ENCODE measurements at places on chromosomes 3 and 15.

DNA sequence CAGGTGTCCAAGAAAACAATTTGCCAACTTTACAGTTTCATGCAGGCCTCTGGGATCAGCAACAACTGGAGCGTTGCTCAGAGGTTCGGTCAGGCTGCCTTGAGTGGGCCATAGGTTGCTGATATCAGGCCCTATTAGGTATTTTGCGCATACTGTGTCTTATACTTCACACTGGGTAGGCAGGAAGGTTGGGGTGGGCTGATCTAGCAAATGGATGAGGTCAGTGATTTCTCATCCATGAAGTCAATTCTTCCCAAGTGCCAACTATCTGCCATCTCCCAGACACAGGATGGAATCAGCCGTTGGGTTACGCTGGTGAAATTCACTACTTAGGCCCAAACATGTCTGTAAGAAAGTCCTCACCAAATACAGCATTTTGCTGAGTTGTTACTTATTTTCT, 77.6 kb downstream of the SLC7A14 start:
- DNase-seq: no peak

DNA sequence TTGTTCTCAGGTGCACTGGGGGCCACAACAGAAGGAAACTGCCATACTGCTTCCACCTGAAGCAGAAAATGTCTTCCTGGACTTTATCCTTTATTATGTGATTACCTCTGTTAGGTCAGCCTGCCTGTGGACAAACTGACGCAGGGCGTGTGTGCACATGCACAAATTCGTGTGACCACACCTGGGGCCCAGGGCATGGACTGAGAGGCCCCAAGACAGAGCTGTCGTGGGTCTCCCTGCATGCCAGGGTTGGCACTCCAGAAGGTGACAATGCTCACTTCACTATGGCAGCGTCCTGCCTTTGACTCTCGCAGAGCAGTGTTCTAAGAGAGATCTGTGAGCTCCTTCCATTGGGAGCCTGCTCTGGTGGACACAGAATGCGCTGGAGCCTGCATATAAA, 34.5 kb downstream of the CCDC12 start:
- no peak for DNase-seq

DNA sequence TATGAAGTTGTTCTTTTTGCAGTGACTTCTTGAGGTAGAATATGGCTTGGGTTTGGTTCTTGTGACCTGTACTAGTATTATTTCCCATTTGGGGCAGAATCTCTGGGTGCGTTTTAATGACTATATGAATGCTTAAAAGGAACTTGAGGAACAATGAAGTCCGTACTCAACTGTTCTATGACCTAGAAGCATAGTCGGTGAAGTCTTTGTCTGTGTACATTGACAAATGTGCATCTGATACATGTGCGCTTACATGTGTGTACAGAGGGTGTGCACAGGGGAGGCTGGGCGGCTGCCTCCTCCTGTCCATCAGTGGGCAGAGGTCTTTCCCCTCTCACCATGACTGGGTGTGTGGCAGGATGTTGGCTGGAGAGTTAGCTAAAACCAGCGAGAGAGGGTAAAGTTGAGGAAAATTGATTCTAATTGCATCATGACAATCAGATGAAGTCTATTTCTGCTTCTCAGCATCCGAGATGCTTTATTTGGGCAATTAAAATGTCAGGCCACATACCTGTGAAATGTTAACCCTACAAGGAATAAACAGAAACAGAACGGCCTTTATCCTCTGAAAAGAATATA, 1.0 kb upstream of the NR2F2 start:
- no peak for DNase-seq

DNA sequence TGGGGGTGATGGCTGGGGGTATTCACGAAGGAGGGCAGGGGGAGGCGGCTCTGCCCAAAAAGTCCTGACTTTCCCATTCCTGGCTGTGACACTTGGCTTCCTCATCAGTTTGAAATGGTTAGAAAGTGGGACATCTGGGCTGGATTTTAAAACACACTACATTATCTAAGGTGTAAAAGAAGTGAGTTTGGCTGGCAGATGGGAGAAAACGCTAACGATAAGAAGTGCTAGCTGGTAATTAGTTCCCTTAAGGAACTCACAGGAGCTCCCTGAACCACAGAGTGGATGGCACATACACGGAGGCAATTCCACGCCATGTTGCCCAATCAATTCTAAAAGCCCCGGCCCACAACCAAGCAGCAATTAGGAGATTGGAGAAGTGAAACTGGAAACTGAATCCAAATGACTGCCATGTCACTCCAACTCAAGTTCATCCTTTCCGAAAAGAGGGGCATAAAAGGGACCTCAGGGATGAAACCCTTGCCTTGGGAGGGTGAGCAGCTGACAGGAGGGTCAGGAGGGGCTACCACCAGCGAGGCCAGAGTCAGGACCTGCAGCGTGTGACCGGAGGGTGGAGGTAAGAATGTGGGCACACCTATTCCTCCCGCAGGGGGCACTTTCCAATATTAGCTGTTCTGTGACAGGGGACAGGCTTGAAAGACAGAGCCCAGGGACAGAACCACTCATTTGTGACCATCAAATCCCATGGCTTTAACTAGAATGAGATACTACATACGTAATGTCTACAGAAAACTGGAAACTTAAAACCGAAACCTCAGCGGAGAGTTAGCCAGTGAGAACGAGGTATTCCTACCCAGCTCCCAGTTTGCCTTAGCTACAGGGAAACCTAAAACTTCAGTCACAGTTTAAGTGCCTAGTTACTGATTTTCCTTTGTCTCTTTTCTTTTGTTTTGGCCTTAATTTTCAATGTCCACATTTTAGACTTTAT, 95.3 kb upstream of the OXTR start:
- no peak for DNase-seq

DNA sequence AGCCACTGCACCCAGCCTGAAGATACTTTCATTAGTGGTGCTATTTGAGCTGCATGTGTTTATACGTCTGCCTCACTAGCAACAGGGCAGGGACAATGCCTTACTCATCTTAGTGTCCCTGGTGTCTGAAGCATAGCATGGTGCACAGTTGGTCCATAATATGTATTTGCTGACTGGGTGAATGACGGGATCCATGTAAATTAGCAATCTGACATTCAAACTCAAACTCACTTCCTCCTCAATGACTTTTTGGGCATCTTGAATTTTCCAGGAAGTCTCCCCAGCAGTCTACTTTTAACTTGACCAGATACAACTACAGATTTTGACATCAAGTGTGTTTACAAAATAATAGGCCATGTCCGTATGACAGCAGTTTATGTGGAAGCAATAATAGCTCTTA, 3.0 kb upstream of the LDHAL6B start:
- no peak for DNase-seq

GRCh38 chr3:185270262-185270955, 16.6 kb upstream of the EHHADH start:
- no peak for DNase-seq

- DNase-seq: no peak
Measured at GRCh38 chr15:80832686-80833085, 53.5 kb downstream of the CEMIP start.

DNA sequence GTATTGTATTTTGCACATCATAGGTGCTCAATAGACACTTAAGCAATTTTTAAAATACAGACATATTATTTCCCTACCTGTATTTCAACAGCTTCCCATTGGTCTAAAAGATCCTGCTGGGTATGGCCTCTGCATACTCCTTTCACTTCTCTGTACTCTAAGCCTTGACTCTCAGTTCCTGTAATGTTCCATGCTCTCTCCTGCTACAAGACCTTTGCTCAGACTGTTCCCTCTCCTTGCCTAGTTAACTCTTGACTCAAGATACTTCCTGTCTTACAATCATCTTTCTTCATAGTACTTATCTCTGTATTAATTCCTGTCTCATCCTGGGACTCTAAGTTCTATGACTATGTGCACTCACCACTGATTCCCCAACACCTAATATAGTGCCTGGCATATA, 1.7 kb downstream of the SCN11A start:
- no peak for DNase-seq

GRCh38 chr3:175001091-175001490, 142.0 kb downstream of the NAALADL2 start:
- no peak for DNase-seq

- no peak for DNase-seq
Measured at GRCh38 chr3:134803051-134803505, 8.0 kb downstream of the EPHB1 start.

- DNase-seq: no peak
Measured at GRCh38 chr3:37492468-37492867, 318.1 kb upstream of the LRRFIP2 start.

DNA sequence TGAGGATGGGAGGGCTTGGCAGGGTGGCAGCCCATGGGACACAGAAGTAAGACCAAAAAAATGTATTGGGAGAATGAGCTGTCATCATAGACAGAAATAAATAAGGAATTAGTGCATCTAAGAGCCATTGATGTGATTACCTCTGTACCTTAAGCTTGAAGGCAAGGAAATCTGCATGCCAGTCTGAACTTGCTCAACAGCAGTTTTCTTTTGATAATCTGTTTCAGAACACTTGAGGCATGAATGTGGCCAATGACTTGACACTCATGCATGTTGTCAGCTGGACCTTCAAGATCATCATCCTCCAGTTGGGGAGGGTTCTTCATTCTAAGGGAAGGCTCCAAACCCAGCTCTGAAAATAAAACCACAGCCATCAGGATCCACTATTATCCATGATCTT, 148.5 kb downstream of the DCLK3 start:
- no peak for DNase-seq

- DNase-seq: no peak
Measured at GRCh38 chr3:160106905-160107861, 118.0 kb upstream of the C3orf80 start.

DNA sequence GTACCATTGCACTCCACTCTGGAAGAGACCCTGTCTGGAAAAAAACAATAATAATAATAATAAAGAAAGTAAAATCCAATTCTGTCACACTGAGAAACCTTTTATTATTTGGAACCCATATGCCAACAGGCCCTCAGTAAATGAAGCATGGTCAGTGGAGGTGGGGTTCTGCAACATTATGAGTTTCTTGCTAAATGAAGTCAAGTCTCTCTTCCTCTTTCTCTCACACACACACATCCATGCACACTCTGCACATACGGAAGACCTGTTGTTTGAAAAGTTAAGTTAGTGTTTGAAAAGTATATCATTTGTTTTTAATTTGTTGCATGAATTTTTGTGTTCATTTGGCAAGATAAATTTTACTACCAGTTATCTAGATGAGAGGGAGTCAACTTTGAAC, 27.8 kb downstream of the GAP43 start:
- DNase-seq: no peak

GRCh38 chr3:70256566-70256965, 55.9 kb downstream of the MDFIC2 start:
- DNase-seq: no peak

GRCh38 chr15:74157868-74158827, 15.4 kb upstream of the ISLR start:
- peak; percentile 35 for DNase-seq

- no peak for DNase-seq
Measured at GRCh38 chr3:123406598-123406997, 42.3 kb downstream of the ADCY5 start.

DNA sequence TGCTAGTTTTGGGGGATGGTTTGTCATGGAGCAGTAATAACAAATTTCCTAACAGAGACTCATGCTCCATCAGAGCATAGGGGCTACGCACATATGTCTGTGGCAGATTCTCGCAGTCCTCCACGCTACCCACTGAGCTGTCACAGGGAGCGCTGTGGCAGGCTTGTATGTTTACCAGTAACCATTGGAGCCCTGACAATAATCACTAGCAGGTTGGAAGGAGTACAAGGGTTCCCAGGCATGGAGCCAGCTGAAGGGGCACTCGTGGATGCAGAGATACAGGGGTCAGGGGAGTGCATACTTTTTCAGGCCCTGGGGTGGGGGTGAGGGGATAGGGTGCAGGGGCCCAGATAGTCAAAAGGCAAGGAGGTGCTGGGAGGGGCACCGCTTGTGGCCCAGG, 7.9 kb upstream of the GP9 start:
- no peak for DNase-seq

- no peak for DNase-seq
Measured at GRCh38 chr3:178583963-178584575, 47.8 kb downstream of the KCNMB2 start.

DNA sequence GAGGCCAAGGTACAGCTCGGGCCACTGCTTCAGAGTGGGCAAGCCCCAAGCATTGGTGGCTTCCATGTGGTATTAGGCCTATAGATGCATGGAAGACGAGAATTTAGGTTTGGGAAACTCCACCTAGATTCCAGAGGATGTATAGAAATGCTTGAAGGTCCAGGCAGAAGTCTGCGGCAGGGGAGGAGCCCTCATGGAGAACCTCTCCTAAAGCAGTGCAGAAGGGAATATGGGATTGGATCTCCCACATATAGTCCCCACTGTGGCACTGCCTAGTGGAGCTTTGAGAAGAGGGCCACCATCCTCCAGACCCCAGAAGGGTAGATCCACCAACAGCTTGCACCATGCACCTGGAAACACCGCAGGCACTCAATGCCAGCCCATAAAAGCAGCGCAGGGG, 48.1 kb upstream of the XXYLT1 start:
- no peak for DNase-seq

- peak; percentile 77 for DNase-seq
Measured at GRCh38 chr3:155744010-155744625, 753 bp downstream of the PLCH1 start.

DNA sequence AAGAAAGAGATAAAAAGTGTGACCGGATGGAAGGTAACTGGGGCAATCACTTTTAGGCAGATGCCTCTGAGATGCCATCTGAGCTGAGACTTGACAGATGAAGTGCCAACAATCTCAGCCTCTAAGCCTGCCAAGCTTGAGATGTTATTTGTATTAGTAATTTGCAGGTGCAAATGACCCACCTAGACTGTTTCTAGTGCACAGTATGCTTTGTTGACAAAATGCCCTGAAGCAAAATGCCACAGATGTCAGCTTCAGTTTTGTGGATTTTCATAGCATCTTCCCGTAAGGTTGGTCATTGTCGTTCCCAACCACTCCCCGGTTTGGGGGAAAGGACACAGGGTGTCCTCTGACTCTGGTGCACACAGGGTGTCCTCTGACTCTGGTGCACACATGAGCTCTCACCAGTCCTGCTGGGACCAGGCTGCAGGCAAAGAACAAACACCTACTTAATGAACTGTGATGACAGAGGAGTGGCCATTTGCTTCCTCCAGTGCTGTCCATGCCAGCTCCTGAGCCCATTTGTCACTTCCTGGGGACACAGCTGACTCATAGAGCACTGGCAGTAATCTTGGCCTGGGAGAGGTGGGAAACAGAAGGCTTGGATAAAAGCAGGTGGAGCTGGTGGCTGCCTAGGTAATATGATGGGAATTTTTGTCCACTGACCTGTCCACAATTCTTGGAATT, 16.7 kb upstream of the PPP1R2 start:
- no peak for DNase-seq

DNA sequence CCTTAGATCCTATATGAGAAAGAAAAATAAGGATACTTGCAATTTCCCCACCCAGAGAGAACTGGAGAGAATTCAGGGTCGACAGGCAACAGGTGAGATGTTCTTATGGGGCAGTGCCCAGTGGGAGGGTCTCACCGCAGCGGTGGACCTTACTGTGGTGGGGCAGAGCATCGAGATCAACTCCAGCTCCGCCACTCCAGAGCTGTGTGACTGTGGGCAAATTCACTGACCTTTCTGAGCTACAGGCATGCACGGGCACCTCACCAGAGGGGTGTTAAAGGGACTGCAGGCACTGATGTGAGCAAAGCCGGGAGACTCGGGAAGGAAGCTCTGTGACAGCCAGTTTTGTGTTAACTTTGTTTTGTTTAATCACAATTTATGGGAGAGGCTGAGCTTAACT, 30.9 kb downstream of the RGMA start:
- no peak for DNase-seq

GRCh38 chr3:195907684-195907933, 742 bp downstream of the TNK2 start:
- peak; percentile 86 for DNase-seq
